ENCODE measurements at places on chromosomes 2 and 18.

DNA sequence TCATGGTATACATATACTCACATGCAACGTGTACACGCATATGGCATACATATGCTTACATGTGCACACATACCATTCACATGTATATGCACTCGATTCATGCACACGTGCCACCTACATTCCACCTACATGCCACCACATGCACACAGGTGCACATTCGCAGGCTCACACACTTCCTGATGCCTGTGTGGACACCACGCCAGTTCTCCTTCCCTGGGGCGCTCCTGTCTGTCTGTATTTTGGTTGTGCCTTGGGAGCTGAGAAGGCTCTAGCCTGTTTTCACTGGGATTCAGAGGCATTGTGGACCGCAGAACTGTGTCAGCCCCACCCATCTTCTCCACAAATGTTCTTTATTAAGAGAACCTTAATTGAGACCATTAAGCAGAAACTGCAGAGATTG, 96.6 kb upstream of the CTDP1 start:
- DNase-seq: no peak

- no peak for DNase-seq
Observed at GRCh38 chr2:184057910-184058309, 540.4 kb upstream of the ZNF804A start.

GRCh38 chr2:215799194-215799593, 214.2 kb downstream of the MREG start:
- DNase-seq: no peak

- no peak for DNase-seq
Observed at GRCh38 chr2:19797243-19797810, 104.5 kb downstream of the TTC32 start.

- DNase-seq: no peak
Observed at GRCh38 chr18:12855916-12856315, 28.1 kb downstream of the PTPN2 start.

DNA sequence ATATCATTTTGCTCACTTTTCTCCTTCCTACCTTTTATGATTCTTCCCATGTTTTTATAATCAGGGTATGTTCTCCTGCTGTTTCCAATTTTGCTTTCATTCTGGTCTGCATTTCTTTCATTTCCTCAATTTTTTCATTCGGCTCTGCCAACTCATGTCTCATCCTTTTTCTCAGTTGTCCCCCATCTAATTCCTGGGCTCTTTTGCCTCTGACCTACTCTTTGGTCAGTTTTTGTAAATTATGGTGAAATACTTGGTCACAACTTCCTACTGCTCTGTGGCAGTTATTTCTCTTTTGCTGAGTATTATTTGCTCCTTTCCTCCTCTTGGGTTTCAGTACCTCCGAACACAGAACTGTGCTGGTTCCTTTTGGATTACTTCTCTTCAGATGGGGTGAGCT, 27.5 kb downstream of the MYO7B start:
- DNase-seq: no peak

DNA sequence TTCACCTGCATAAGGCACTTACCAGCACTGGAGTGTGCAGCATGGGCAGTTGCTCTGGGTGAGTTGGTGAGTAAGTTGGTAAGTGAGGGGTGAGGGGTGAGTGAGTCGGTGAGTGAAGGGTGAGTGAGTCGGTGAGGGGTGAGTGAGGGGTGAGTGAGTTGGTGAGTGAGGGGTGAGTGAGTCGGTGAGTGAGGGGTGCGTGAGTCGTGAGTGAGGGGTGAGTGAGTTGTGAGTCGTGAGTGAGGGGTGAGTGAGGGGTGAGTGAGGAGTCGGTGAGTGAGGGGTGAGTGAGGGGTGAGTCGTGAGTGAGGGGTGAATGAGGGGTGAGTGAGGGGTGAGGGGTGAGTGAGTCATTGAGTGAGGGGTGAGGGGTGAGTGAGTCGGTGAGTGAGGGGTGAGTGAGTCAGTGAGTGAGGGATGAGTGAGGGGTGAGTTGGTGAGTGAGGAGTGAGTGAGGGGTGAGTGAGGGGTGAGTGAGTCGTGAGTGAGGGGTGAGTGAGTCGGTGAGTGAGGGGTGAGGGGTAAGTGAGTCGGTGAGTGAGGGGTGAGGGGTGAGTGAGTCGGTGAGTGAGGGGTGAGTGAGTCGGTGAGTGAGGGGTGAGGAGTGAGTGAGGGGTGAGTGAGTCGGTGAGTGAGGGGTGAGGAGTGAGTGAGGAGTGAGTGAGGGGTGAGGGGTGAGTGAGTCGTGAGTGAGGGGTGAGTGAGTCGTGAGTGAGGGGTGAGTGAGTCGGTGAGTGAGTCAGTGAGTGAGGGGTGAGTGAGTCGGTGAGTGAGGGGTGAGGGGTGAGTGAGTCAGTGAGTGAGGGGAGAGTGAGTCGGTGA, 17.1 kb downstream of the THAP4 start:
- no peak for DNase-seq

GRCh38 chr2:235511187-235511661, 17.4 kb downstream of the AGAP1 start:
- no peak for DNase-seq
